Sigmoid colon (tissue), 7 donors: ENCODE measurements at places on chromosomes 6 and 20.
A peak's percentile ranks its signal among the peaks of the same experiment; 100 is the strongest.

- DNase-seq = no peak
These were observed 293.4 kb downstream of the TBC1D32 start for GRCh38 chr6:121040831-121041230.

- DNase-seq = no peak
These were observed 347.5 kb downstream of the SAMD5 start for GRCh38 chr6:147855803-147856482.

GRCh38 chr6:6842291-6842690 lies 253.8 kb downstream of the LY86 start:
- no peak for DNase-seq

- DNase-seq = no peak
These were observed 19.6 kb downstream of the RTN4IP1 start for GRCh38 chr6:106609699-106610098.

DNA sequence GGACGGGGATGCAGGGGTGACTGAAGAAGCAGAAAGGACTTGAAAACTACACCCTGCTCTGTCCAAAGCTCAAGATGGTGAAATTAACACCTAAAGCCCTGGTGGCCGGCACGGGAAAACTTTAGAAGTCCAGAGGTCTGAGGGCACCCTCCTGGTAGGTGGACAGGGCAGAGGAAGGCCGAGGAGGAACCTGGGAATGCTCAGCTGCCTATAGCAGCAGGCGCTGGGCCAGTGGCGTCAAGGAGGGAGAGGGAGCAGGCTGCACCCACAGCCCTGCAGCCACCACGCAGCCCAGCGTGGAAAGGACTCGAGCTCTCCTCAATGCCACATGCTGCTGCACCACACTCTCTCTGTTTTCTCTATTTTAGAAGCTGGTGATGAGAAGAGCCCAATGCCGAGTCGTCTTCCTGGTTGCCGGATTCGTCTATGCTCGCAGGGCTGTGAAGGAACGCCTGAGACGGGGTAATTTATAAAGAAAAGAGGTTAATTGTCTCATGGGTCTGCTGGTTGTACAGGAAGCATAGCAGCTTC lies 248.3 kb upstream of the AFDN start:
- peak; percentile 44 for DNase-seq

- no peak for DNase-seq
These were observed 28.4 kb downstream of the FOXA2 start for GRCh38 chr20:22555791-22556564.
